ENCODE measurements at places on chromosomes 3 and 15.

- no peak for DNase-seq
These were observed 12.1 kb upstream of the POU1F1 start for GRCh38 chr3:87288446-87288845.

DNA sequence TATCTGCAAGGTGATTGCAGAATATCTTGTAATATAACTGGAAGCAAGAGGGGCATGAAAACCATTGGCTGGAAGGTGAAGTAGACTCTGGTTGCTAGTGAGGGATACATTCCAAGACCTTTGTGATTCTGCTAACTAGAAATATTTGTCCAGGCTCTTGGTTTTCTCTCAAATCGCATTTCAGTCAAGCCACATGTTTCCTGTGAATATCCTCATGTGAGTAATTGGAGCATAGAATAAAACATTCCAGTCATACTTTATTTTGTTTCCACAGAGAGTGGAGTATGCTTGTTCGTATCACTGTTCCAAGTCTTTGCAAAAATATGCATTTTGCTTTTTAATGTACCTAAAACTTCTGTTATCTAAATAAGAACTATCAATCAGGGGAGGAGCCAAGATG lies 850.0 kb downstream of the EPHA3 start:
- no peak for DNase-seq

DNA sequence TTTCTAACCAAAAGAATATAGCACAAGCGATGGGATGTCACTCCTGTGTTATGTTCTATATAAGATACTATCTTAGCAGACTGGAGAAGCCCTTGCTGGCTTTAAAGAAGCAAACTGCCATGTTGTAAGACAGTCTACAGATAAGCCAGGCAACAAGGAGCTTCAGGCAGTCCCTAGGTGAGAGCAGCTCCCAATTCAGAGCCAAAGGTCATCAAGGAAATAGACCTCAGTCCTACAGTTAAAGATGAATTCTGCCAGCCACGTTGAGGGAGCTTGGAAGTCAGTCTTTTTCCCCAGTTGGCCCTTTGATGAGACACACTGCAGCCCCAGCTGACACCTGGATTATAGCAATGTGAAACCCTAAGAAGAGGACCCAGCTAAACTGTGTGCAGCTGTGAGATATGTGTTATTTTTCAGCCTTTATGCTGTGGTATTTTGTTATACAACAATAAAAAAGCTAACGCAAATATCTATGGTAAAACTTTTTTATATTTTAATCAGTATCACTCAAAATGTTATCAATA lies 102.5 kb upstream of the AKAP13 start:
- no peak for DNase-seq

- no peak for DNase-seq
These were observed 202.7 kb downstream of the MAGI1 start for GRCh38 chr3:65836047-65836446.

GRCh38 chr3:13125092-13126015 lies 52.1 kb upstream of the IQSEC1 start:
- DNase-seq: no peak

DNA sequence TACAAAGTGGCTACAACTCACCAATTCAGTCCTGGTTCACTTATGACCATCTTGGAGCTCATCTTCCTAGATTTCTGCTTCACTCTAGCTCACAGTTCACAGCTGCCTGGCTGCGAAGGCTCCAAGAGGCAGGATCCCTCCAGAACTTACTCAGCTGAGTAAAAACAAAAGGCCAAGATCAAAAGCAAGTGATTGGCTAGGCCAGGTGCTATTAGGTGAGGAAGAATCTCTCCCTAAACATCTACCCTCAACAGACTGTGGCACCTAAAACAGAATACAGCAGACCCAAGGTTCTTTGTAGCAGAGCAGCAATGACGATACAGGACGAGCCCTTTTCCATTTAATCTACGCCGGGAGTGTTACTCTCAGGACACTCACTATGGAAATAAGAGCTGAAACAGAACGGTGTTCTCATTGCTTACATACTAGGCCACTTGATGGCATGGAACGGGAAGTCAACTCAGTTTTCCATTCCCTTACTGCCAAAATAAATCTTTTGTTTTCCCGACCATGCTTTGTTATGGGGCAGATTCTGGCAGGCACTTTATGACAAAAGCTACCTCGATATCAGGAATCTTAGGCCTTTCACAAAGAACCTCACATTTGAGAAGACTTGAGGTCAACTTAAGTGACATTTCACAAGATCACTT lies 901 bp downstream of the ICE2 start:
- DNase-seq: no peak

- no peak for DNase-seq
These were observed 15.3 kb downstream of the STARD9 start for GRCh38 chr15:42590619-42591237.

DNA sequence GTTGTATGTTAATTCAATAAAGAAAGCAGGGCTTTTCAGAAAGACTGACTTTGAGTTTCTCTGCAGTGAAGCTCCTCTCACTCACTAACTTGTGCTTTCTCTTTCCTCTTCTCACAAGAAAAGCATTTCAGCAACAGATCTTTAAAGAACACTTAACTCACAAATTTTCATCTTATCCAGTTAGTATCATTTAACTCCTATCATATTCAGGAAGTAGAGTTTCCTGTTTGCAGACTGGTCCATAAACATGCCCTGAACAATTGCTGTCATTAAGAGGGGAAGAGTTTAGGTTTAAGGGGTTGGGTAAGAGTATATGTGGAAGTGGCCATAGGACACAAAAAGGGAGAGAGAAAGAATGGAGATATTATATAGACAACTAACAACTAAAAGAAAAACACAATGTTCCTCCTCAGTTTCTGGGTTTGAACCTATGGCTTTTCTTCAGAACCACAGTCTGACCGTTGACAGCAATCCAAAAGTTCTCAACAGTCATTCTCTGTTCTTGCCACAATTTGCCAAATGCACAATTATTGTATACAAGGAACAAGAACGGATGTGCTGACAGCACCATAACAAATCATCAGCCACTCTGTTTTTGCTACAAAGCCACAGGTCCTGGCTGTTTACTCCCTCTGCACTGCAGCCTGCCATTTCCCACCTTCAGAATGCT lies 63.9 kb downstream of the CHAC1 start:
- DNase-seq: no peak

Measured in naive thymus-derived CD8-positive, alpha-beta T cell (primary cell).